ENCODE measurements at places on chromosomes 6 and 20. TPM values are rescaled to one million over a fixed set of nuclear protein-coding genes. Genes with fewer than 3 reads are reported as not detected.

DNA sequence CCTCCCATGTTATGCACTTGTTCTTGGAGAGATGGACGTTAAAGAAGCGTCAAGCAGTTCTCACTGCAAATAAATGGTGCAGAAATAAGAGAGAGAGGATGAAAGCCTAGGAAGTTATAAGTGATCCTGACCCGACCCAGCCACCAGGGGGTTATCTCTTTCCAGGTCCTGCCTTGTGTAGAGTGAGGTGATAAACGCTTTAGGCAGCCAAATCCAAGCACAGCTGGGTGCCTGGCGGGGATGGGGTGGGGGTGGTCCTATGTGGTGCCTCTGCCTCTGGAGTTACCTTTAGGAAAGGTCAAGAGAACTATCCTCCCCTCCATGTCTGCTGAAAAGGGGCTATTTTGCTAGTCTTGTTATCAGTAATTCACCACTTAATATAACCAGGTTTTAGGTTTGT, 9.2 kb upstream of the TFAP2A start:
- H3K4me3 ChIP-seq, result no peak overlapping the region
- DNase-seq, result no peak
- H3K27ac ChIP-seq, result no peak overlapping the region
- H3K36me3 ChIP-seq, result no peaks in the 10 kb centered on the region
- peaks cover 70% of the 10 kb centered on the region for H3K27me3 ChIP-seq

- no peaks in the 10 kb centered on the region for H3K27me3 ChIP-seq
- no peak for DNase-seq
- H3K36me3 ChIP-seq, result no peaks in the 10 kb centered on the region
Observed at GRCh38 chr6:156060013-156060412, 604.4 kb upstream of the NOX3 start.

- no peaks in the 10 kb centered on the region for H3K36me3 ChIP-seq
- H3K4me3 ChIP-seq, result no peak overlapping the region
- no peaks in the 10 kb centered on the region for H3K27me3 ChIP-seq
- no peaks in the 10 kb centered on the region for H3K4me1 ChIP-seq
- no peak overlapping the region for H3K27ac ChIP-seq
Observed at GRCh38 chr20:40635971-40636370, 53.1 kb downstream of the MAFB start.

- H3K4me1 ChIP-seq, result peaks cover 24% of the 10 kb centered on the region
- no peaks in the 10 kb centered on the region for H3K27me3 ChIP-seq
- no peak overlapping the region for H3K27ac ChIP-seq
- no peak overlapping the region for H3K4me3 ChIP-seq
Observed at GRCh38 chr6:144262470-144263369, 22.4 kb upstream of the UTRN start.

EXOC2 gene
- total RNA-seq, result 31.2 TPM

LY6G6F gene
- not detected for total RNA-seq

Measured in upper lobe of right lung (tissue), 1 donor.